Urothelium cell line (cell line): ENCODE measurements at places on chromosomes 7 and 10.

GRCh38 chr10:96794836-96795733 lies 37.0 kb upstream of the LCOR start:
- DNase-seq, result no peak

DNA sequence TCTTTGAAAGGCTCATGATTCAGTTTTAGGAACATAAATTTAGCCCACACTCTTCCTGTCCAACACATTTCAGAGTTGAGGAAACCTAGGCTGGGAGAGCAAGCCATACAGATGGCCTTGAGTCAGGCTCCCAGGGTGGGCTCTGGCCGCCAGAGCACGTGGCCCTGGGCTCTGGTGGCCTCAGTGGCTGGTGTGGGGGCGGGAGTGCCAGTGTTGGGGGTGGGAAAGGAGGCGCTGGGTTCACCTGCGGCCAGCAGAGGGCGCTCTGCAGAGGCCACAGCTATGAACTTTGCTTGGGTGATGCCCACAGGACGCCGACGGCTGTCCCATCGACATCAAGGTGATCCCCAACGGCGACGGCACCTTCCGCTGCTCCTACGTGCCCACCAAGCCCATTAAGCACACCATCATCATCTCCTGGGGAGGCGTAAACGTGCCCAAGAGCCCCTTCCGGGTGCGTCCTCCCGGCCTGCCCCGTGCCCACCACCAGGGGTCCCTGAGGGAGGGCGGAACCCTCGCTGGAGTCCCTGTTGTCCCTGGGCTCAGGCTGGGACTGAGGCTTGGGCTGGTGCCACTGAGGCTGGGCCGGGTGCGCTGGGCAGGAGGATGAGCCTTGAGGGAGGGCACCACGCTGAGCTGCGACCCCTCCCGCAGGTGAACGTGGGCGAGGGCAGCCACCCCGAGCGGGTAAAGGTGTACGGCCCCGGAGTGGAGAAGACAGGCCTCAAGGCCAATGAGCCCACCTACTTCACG lies 11.9 kb downstream of the FLNC start:
- peak; percentile 62 for DNase-seq

DNA sequence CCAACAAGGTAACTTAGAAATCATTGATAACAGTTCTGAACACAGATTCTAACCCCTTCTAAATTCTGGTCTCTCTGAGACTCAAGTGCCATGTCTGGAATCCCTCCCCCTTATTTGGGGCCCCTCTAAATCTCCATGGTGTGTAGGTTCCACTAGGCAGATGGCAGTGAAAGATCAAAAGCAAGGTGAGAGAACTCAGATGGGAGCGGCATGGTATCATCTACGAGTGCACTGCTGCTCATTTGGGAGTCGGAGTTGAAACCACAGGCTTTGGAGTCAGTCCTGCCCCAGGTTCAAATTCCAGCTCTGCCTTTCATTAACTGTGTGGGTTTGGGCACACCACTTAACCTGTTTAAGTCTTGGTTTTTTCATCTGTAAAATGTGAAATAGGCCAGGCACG lies 72.6 kb downstream of the MTURN start:
- no peak for DNase-seq

- DNase-seq, result no peak
Measured at GRCh38 chr7:155509725-155510551, 36.4 kb downstream of the CNPY1 start.

- DNase-seq, result peak; percentile 27
Measured at GRCh38 chr7:113289140-113289740, 170.9 kb upstream of the SMIM30 start.

- DNase-seq, result no peak
Measured at GRCh38 chr10:69262292-69262751, 16.0 kb upstream of the HK1 start.

GRCh38 chr10:16481052-16481728 lies 40.5 kb downstream of the C1QL3 start:
- DNase-seq, result no peak

- DNase-seq, result no peak
Measured at GRCh38 chr7:141027043-141027442, 12.3 kb upstream of the MRPS33 start.

- no peak for DNase-seq
Measured at GRCh38 chr10:93712593-93712992, 10.2 kb upstream of the FRA10AC1 start.

- no peak for DNase-seq
Measured at GRCh38 chr10:45282061-45282460, 33.3 kb downstream of the OR13A1 start.

- peak; percentile 75 for DNase-seq
Measured at GRCh38 chr7:22726345-22726906, 574 bp upstream of the IL6 start.

DNA sequence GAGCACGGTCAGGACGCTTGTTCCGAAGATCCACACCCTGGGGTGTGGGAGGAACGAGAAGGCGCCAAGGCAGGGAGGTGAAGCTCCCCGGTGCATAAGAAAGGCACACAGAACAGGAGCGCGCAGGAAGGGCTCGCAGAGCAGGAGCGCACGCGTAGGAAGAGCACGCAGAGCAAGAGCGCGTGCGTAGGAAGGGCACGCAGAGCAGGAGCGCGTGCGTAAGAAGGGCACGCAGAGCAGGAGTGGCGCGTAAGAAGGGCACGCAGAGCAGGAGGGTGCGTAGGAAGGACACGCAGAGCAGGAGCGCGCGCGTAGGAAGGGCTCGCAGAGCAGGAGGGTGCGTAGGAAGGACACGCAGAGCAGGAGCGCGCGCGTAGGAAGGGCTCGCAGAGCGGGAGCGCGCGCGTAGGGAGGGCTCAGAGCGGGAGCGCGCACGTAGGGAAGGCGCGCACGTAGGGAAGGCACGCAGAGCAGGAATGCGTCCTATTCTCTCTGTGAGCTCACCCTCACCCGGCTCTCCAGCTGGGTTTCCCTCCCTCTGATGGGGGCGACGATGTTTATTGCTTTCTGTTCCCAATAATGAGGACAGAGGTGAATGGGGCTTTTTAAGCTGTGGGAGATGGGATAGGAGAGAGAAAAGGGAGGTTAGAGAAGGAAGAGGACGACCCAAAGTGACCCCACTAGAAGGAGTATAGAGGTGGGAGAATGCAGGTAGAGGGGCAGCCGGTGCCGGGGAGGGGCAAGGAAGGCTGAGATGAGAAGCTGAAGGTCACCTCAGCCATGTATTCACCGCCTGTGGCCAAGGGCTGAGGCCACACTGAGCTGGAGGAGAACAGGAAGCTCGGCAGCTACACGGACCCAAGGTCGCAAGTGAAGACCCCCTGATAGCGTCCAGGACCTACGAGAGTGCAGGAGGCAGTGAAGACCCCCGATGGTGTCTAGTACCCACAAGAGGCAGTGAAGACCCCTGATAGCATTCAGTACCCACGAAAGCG lies 423.2 kb downstream of the PTPRN2 start:
- peak; percentile 81 for DNase-seq

- no peak for DNase-seq
Measured at GRCh38 chr7:56105508-56105907, 768 bp downstream of the CHCHD2 start.

GRCh38 chr7:131104596-131105293 lies 222.9 kb upstream of the MKLN1 start:
- DNase-seq, result no peak

GRCh38 chr10:119517235-119518141 lies 25.0 kb downstream of the RGS10 start:
- DNase-seq, result peak; percentile 21

DNA sequence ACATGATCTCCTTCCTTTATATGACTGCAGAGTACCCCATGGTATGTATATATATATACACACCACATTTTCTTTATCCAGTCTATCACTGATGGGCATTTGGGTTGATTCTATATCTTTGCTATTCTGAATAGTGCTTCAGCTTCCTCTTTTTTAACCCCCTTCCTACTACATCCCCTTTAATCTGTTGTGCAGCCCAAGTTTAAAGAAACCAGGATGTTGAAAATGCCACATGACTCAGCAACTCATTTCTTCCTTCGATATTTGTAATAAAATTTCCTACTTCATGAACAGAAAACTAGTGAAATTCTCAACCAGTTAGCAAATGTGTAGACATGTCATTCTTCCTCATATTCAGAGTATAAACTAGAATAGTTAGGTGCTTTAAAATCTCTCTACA lies 1245.7 kb upstream of the SORCS1 start:
- no peak for DNase-seq

GRCh38 chr7:85475476-85475875 lies 288.6 kb upstream of the SEMA3D start:
- DNase-seq, result no peak

- DNase-seq, result no peak
Measured at GRCh38 chr10:15254808-15255648, 86.5 kb upstream of the NMT2 start.

- DNase-seq, result no peak
Measured at GRCh38 chr10:62746951-62747729, 57.4 kb upstream of the ADO start.

- DNase-seq, result no peak
Measured at GRCh38 chr7:152342796-152343195, 93.0 kb downstream of the KMT2C start.

DNA sequence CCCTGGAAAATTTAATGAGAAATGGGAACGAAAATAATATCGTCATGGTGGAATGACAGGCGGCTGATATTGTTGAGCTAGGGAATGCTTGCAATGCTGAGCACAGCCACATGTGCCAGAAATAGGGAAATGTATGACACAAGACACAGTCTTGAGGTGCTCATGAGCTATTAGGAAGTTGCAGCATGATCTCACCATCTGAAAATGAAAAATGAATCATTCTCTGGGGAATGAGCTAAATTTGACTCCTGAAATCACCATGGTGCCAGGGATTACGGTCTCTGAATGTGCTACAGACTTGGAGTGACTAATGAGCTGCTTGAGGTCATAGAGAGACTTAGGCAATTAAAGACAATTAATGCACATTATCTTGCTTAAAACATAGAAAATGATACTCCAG lies 845.0 kb downstream of the CNTNAP2 start:
- DNase-seq, result peak; percentile 13

GRCh38 chr10:6603142-6604125 lies 23.4 kb upstream of the PRKCQ start:
- no peak for DNase-seq

DNA sequence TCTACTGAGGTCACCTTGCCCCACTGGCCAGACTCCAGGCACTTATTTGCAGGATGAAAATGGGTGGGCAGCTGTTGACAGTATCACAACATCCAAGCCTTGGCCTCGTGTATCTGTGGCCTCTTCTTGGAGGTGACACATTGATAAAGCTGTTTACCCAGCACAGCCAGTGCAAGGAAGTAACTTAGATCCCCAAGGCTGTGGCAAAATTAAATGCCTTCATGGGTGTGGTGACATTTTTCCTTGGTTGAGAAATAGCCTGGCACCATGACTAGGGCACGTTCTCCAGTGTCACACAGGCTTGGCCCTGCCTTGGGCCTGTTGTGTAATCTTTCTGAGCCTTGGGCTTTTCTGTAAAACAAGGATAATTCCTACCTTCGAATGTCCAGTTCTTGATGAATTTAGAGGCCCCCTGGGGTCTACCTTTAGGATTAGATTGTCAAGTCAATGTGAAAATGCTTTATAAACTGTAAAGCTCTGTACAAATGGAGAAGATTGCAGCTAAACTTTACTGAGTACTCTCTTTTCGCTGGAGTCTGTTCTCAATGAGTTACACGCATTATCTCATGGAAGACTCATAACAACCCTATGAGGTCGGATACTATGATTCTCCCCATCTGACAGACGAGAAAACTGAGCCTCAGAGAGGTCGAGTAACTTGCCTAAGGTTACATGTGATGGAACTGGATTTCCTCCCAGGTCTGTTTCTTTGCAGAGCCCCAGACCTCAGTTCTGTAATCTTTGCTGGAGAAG lies 46.7 kb upstream of the LOXL4 start:
- no peak for DNase-seq

DNA sequence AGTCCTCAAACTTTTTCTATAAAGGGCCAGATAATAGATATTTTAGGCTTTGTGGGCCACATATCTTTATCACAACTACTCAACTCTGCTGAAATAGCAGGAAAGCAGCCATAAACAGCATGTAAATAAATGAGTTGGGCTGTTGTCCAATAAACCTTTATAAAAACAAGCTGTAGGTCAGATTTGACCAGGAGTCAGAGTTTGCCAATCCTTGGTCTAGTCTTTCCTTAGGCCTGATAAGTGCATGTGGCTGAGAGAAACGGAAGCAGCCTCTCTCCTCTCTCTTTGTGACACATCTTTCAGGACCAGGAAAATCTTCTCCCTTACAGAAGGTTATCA lies 724.5 kb downstream of the GRID1 start:
- no peak for DNase-seq

DNA sequence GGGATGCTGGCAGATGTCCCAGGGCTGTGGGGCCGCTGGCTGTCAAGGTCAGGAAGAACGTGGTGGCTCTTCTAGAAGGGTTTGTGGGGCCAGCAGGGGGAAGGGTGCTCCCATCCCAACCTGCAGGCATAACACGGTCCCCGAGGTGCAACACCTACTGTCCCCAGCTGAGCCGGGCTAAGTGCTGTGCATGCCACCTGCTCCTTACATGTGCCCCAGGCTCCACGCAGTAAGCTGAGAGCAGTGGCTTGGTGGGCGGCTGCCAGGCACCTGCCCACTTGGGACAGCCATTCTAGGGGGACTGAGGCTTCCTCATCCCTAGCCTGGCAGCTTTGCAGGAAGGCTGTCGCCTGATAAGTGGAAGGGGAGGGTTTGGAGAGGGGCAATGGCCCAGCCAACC lies 14.2 kb upstream of the ZNF735 start:
- no peak for DNase-seq

- DNase-seq, result peak; percentile 48
Measured at GRCh38 chr10:35386594-35387174, 50.4 kb downstream of the CCNY start.

GRCh38 chr10:24114556-24114955 lies 94.4 kb upstream of the KIAA1217 start:
- no peak for DNase-seq

- no peak for DNase-seq
Measured at GRCh38 chr7:134024739-134025138, 102.4 kb upstream of the LRGUK start.

DNA sequence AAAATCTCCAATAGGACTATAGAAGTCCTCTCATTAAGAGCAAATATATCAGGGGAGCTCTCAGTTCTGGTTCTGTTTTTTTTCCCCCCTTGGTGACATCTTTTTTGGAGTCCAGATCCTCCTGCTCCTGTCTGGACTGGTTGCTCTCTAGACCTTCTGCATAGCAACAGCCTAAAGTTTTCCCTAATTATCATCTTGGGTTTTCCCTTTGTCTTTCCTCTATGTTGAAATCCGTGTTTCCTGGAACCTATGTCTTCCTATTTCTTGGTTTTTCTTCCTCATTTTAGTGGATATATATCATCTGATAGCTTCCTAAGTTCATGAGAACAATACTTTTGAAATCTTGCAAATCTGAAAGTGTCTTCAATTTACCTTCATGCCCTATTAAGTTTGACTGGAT lies 29.7 kb upstream of the MTERF1 start:
- no peak for DNase-seq

- DNase-seq, result peak; percentile 82
Measured at GRCh38 chr10:127853868-127854768, 38.6 kb downstream of the CLRN3 start.

- no peak for DNase-seq
Measured at GRCh38 chr10:70258216-70258615, 25.0 kb upstream of the PPA1 start.
